COLO829 (cell line): ENCODE measurements at places on chromosomes 7 and 10.

GRCh38 chr10:43233601-43234430 is 33.0 kb downstream of the RASGEF1A start:
- DNase-seq = no peak

DNA sequence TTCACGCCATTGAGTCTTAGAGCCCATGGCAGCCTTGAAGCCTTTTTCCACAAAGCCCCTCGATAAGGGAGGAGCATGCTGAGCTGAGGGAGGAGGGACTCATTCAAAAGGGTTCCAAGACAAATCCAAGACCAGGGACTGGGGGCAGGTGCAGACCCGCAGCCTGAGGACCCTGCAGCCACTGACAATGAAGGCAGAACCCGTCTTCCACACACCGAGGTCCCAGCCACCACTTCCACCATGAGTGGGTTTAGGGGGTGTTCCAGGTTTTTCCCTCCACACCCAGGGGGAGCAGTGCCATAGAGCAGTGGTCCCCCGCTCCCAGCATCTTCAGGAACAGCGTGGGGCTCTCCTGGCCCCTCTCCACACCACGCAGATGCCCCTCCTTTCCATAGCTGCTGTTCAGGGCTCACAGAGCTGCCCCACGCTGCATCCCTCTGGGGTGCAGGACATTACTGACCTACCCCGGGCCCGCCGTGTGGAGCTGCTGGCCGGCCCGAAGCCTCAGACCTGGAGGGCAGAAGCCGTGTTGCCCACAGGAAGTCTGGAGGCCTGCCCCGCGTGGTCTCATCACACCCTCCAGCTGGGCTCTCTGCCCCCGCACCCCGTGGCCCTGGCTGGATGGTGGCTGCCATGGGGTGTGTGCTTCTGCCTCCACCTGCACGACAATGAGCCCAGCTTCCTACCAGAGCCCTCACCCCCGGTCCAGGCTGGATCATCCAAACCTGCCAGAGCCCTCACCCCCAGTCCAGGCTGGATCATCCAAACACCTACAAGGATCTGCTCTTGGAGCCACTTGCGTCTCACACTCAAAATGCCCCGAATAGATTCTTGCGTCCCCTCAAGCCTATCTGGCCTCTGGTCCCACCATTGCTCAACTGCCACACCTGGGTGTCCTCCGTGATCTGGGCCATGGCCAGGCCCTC is 220.0 kb upstream of the TCERG1L start:
- DNase-seq = no peak

DNA sequence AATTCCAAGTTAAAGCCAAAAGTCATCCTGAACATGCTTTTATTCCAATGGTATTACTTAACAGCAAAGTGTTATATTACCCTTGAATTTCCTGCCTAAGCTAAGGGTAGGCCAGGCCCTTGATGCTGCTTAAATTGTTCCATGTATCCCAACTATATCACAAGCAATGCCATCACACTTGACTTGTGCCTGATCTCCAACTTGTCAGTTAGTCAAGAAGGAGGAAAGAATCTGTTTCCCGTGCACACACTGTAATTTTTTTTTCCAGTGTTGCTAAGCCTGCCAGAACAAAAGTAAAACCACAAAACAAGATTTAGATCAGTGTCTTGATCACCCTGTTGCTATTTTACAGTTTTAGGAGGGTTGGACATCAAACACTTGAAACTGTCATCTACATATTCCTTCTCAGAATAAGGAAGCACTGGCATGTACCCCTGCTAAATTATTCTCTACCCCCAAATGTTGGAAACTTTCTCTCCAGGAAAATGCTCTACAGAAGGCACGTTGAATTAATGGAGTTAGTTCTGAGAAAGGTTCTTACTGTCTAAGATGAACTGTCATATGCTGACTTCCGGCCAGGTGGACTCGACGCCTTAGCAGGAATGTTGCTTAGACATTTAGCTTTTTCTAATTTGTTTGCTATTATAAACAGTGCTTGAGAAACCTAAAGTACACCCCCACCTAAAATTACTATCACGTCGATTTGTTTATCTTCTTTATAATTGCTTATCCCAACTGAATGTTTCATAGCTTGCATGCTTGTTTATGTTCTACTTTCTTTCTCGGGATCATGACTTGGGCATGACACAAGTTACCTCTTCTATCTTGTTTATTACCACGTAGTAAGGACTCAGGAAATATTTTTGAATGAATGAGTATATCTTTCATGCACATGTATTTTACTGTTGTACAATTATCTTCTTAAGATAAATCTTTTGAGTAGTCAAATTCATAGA is 105.5 kb upstream of the ZNF438 start:
- no peak for DNase-seq

- DNase-seq = no peak
These were observed 59.2 kb downstream of the CDHR3 start for GRCh38 chr7:106022193-106022821.

- DNase-seq = peak; percentile 31
These were observed 1214.1 kb downstream of the SORCS1 start for GRCh38 chr10:105950410-105950809.

GRCh38 chr10:124657806-124658205 is 86.4 kb downstream of the FAM53B start:
- DNase-seq = no peak

DNA sequence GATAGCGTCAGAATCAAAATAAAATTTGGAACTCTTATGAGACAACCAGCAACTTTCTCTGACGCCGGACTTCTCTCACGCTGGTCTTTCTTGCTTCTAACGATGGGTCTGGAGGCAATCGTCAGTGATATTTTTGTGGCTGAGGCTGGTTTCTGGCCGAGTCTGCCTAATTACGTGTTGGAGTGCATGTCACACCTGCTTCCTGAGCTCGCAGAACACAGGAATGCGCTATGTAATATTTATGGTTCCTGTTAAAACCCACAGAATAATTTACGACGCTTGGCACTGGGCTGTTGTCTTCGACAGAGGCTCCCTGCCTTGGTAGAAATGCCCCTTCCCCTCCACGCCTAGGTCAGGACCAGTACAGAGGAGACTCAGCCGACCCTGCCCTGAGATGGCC is 64.9 kb downstream of the NPTX2 start:
- DNase-seq = no peak

GRCh38 chr10:121816197-121816596 is 111.6 kb downstream of the ATE1 start:
- DNase-seq = no peak

DNA sequence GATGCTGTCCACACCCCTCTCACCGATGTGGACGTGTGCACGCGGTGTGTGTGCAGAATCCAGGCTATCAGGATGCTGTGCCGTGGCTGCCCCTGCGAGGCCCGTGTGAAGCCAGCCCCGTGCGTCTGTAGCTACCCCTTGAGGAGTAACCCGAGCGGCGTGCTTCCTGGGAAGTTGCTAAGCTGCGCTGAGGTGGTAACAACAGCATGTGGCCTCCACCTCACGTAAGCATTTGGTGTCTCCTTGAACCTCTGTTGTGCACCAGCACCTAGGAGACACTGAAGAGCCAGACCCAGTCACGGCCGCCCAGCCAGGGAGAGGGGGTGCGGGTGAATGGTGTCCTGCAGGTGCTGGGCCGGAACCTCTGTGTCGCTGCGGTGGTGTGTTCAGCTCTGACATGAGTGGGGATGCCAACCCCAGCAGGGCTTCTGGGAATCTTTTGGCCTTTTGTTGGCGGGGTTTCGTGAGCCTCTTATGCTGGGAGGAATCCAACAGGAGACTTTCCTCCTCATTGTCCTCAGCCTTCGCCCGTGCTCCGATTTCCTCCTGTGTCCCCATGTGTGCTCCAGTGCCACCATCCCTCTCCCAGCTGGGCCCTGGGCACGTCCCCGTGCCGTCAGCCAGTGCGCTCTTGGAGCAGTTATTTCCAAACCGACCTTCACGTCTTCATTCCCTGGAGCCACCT is 60.4 kb downstream of the DNAJB6 start:
- DNase-seq = no peak

DNA sequence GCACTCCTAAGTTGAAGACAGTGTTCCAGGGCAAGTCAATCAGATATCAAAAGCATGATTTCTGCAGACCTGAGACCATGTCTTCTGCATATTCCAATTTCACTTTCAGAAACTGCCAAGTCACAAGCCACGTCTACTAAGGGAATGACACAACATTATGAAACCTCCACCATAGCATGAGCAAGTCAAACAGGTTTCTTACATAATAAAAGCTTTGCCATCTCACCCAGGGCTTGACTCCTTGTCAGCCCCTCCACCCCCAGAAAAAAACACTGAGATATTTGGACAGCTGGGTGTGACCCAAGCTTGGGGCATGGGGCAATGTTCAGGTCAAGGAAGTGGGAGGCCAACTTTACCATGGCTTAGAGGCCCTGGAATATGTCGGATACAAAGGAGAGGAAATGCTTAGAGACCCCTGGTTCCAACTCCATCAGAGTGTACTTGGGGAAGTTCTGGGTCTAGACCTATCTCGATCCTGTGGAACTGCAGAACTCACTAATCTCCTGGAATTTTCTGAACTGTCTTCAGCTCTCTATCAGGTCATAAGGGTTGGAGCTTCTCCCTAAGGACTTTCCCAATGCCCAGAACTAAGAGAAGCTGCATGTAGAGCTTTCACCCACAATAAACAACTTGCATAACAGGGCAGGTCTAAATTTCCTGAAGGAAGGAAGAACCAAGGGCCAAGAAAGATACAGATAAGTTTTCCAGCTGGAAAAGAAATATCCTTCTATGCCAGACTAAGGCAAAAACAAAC is 80.6 kb upstream of the NAMPT start:
- no peak for DNase-seq

GRCh38 chr10:88474884-88475844 is 108.0 kb downstream of the RNLS start:
- no peak for DNase-seq

- no peak for DNase-seq
These were observed 234.4 kb downstream of the ARHGAP12 start for GRCh38 chr10:31694126-31694685.

- DNase-seq = no peak
These were observed 54.2 kb downstream of the ABI1 start for GRCh38 chr10:26806557-26806956.

DNA sequence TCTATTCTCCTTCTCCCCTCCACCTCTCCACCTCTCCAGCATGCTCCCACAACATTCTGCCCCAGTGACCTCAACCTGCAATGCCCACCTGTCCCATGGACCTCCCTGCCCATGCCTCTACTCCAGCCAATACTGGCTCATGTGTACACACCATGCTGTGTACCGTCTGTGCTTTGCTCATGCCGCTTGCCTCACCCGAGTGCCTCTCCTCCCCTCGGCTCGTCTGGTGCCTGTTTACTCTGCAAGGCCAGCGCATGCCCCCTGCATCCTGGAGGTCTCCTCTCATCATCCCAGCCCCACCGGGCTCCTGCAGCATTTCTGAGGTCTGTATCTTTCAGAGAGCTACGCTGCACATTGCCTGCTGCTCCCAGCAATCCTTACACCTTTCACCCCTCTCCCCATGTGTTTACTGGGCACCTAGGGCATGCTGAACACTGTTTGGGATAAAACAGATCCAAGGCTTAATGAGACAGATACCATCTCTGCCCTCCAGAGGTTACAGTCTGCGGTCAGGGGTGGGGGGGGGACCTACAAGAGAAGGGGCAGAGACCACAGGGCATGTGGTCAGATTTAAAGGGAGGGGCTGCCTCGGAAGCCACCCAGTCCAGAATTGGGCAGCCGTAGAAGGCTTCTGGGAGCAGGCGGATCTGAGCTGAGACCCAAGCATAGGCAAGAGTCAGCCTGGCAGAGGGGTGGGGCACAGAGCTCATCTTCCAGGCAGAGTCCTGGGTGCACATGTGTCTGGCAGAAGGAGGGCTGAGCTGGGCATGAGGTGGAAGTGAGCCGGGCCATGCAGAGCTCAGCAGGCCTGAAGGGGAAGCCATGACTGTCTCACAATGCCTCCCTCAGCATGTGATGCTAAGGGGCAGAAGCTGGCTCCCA is 29.6 kb upstream of the PSAP start:
- no peak for DNase-seq

GRCh38 chr10:70985824-70986622 is 97.7 kb upstream of the PCBD1 start:
- DNase-seq = no peak

GRCh38 chr7:111312966-111313365 is 222.0 kb downstream of the LRRN3 start:
- DNase-seq = no peak

DNA sequence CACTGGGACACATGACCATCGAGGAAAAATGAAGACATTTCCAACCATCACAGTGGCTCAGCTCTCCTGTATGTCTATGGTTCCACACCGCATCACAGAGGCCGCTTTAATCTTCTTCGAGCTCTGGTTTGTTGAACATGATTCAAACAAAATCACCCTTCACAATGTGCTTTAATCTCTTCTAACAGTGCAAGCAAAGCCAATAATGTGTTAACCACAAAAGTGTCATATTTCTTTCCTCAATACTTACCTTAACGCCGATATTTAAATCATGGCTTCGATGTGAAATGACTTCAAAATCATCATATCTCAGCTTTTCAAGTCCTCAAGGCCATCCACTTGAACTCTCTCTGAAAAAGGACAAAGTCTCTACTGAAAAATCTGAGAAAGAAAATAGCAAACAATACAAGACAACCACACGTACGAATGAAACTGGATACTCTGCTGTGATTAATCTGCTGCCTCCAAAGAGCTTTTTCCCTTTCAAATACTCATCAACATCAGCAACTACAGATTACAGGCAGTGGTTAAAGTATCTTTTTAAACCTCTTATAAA is 23.0 kb upstream of the SVIL start:
- DNase-seq = no peak

GRCh38 chr10:88879534-88880281 is at the start of gene STAMBPL1:
Gene STAMBPL1 (plus strand): TSS chr10:88880245. CDS start chr10:88901709, 21,464 bp downstream.
- DNase-seq = no peak

- DNase-seq = no peak
These were observed 4.4 kb upstream of the CUZD1 start for GRCh38 chr10:122849900-122850605.

- DNase-seq = no peak
These were observed 170.8 kb upstream of the CDCA7L start for GRCh38 chr7:22116451-22117030.

DNA sequence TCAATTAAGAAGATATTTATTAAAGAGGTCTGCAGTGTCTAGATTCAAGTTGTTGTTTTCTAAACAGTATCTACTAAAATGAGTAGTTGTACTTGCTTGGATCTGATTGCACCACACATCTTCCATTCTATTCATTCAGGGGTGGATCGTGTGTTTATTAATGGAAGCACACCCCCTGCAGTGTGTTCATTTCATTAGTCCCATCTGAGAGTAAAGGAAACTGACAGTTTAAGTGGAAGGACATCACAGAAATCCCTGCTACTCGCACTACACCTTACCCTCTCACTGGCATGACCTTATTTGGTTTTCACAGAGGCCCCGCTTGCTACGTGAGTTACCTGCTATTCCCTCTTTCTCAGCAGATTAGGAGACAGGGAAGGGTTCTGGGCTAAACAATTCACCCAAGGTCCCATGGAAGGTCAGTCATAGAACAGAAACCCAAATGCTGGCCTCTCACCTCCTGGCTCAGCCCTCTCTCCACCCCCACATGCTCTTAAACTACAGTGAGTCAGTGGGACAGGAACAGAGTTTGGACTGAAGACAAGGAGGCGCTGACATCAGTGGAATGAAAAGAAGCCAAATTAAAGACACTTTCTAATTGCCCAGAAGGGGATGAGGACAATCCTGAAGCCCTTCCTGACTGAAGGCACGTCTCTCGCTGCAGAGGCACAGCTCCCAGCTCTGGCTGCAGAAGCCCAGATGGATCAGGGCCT is 369.2 kb upstream of the NRP1 start:
- DNase-seq = no peak
